ENCODE measurements at places on chromosomes 5 and 9. TPM values are rescaled to one million over a fixed set of nuclear protein-coding genes. Genes with fewer than 3 reads are reported as not detected.

The HAVCR1 gene
- polyA plus RNA-seq, result 1.1 TPM

DNA sequence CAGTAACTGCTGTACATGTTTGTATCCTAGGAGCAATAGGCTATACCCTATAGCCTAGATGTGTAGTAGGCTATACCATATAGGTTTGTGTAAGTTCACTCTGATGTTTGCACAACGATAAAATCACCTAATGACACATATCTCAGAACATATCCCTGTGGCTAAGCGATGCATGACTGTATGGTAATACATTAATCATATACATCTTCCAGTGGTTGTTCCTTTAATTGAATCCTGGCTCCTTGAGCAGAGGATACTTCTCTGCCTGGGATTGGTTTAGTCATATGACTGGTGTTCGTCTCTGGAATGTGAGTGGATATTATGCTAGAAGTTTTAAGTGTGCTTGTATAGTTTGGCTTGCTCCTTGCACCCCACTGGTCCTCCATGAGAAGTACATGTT, 425.8 kb downstream of the MAN2A1 start:
- no peak for DNase-seq

DNA sequence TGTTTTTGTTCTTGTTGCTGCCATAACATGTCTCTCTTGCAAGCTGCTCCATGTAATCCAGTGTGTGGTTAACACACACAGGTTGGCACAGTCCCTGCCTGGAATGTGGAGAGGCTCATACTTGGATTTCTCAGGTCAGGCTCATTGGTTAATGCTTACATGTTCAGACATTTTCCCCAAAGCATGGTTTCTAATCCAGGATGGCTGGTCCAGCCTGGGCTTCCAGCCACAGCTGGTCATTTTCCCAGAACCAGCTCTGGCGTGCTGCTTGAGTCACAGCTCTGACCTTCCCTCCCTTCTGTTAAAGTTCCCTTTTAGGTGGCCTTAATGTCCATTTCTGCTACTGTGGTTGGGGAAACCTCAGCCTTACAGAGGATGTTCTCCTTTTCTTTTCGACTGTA, 294.3 kb downstream of the TAF11L14 start:
- peak; percentile 55 for DNase-seq

The DBH gene
- 1.1 TPM for polyA plus RNA-seq

GRCh38 chr9:115141612-115142011, 23.7 kb upstream of the TNC start:
- DNase-seq, result no peak

DNA sequence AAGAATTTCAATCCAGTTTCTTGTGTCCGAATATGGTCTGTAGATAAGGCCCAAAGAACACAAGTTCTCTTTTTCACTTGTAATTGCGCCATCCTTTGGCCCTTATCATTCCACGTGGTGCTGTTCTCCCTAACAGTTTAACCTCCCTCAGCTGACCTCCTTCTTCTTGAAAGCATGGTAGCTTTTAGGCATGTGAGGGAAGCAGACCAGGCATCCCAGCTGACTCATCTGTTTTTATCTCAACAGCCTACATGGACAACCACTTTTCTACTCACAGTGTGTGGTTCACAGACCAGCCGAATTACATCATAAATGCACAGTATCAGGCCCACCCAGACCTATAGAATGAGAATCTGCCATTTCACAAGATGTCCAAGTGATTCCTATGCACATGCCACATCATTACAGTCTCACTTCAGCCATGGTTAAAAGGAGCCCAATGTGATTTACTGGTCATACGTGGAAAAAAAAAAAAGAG, 26.9 kb upstream of the PLIN2 start:
- DNase-seq, result no peak

GRCh38 chr5:89346573-89346972, 463.6 kb upstream of the MEF2C start:
- no peak for DNase-seq

DNA sequence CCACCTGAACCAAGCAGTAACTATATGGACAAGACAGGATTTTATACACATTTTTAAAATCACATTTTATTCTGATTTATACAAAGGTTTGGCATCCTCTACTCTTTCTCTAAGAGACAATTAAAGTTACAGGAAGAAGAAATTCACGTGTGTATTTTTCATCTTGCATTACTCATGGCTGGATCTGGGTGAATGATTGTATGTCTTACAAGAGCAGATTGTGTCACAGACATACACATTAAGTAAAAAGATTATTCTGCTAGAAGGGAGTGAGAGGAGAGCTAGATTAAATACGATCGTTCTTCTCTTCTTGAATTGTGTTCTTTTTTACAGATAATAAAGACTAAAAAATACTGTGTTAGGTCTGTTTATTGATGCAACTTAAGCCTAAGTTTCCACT, 20.8 kb upstream of the CEP120 start:
- no peak for DNase-seq

GRCh38 chr9:100106616-100107015, 7.6 kb downstream of the INVS start:
- no peak for DNase-seq

DNA sequence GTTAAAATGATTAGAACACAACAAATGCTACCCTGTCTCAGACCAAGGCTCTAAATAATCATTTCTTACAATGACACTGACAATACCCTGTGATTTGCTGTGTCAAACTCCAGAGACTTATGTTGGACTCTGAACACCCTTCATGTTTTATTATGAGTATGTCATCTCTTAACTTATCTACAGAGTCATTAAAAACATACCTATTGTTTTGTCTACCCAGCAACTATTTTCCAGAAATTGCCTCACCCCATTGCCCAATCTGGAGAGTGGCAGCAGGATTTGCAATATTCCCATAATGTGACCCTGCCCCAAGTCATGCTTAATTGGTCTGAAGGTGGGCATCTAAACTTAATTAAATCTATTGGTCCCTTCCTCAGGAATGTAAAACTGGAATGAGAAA, 23.0 kb upstream of the KIF2A start:
- DNase-seq, result no peak

GRCh38 chr5:55601204-55601618, 66.4 kb upstream of the PLPP1 start:
- DNase-seq, result peak; percentile 79

The ZDHHC21 gene
- 23.7 TPM for polyA plus RNA-seq

- no peak for DNase-seq
Measured at GRCh38 chr9:6628704-6629103, 16.8 kb downstream of the GLDC start.

GRCh38 chr9:90940280-90940679, 138.7 kb downstream of the SYK start:
- DNase-seq, result no peak
